ENCODE measurements at places on chromosomes 7 and 10.

GRCh38 chr7:157397036-157397720 lies 60.4 kb downstream of the DNAJB6 start:
- DNase-seq: no peak

- no peak for DNase-seq
These were observed 110.6 kb downstream of the PTPN20 start for GRCh38 chr10:47021850-47022249.

DNA sequence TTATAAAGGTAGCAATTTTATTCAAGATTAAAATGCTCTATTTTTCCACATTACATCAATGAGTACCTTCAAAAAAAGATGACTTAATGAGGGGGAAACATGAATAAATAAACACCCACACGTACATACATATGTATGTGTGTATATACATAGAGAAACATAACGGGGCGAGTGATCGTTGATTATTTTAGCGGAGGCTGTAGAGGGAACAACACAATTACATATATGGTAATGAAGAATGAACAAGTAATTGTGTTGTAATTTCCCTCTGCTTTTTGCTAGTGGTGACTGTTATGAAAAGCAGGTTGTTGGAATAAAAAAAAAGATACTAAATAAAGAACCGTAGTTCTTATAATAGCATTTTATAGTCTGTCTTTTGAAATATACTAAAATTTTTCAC lies 63.2 kb downstream of the CACNB2 start:
- no peak for DNase-seq

DNA sequence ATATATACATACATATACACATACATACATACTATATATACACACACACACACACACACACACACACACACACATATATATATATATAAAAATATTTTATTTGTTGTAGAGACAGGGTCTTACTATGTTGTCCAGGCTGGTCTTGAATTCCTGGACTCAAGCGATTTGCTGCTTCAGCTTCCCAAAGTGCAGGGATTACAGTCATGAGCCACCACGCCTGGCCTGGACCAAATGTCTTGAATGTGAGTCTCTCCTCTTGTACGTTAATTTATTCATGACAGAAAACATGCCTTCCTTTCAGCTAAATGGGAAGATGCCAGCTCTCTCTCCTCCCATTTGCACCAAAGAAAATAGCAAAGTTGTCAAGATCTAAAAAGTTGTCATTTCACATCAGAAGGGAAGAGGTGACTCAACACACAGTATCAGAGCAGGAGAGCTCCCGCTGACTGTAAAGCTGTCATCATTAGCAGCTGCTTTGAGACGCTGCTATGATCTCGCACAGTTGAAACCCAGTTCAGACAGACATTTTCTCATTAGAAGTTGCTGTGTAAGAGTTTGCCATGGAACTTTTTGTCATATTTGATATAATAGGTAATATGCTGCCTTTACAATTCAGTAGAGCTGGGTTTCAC lies 224.3 kb downstream of the SFMBT2 start:
- DNase-seq: no peak

GRCh38 chr10:23384364-23384763 lies 39.8 kb upstream of the C10orf67 start:
- no peak for DNase-seq

DNA sequence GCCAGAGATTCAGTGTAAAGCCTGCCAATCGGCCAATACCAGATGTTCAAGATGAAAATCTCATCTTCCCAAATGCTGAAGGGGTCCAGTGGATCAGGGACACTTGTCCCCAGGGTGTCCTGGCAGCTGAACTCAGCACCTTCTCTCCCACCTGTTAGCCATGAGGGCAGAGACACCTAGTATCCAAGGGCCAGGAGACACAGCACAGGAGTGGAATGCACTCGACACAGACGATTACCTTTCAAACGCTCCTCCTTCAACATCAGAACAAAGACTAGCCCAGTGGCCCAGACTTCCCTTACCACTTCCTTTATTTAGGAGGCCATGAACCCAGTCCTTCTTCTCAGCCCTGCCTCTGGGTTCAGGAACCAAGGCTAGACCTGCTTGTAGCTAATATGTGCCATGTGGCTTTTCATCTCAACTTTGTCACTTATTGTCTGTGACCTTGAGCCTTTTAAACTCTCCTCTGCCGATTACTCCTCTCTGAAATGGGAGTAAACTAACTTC lies 180.3 kb upstream of the PLXNA4 start:
- DNase-seq: no peak

- no peak for DNase-seq
These were observed 19.0 kb downstream of the PARD3 start for GRCh38 chr10:34796133-34796532.

Data from NCI-H1417 treated with DMSO at 0.1 percent for 48 hours (cell line).